Kidney tubule cell (primary cell): ENCODE measurements at places on chromosomes 5 and 9.
A peak's percentile ranks its signal among the peaks of the same experiment; 100 is the strongest.

GRCh38 chr9:134297083-134297410 is 29.2 kb upstream of the RXRA start:
- no peak for DNase-seq

- no peak for DNase-seq
Observed at GRCh38 chr9:95446984-95447383, 69.8 kb downstream of the PTCH1 start.

- no peak for DNase-seq
Observed at GRCh38 chr9:21969951-21970799, 24.0 kb downstream of the CDKN2A start.

DNA sequence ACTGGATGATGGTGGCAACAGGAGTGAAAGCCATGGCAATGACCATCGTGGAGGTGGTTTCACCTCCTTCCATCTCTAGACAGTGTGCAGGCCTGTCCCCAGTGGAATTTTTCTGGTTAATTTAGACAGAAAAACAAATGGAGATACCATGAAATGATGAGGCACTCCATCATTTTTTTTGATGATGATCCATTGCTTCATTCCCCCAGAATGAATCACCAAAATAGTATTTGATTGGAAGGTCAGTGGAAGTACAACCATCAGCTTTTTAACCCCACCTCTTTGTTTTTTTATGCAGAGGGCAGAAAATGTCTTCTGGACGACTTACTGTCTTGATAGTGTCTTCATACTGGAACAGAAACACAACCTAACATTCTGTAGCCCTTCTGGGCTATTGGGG is 42.6 kb upstream of the ADRA1B start:
- DNase-seq = peak; percentile 54

DNA sequence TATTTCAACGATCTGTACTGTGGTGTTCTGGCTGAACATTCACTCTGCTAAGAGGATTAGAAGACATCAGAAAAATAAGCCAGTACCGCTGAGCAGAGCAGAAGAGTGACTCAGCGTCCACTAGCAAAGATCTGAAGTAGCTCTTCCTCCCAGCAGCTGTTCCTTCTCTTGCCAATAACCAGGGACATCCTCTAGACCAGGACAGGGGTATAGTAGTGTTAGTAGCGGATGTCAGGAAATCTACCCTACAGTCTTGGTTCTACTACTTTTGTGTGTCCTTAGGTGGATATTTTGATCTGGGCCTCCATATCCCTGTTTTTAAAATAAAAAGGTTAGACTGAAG is 103.6 kb downstream of the TSSK1B start:
- peak; percentile 33 for DNase-seq

DNA sequence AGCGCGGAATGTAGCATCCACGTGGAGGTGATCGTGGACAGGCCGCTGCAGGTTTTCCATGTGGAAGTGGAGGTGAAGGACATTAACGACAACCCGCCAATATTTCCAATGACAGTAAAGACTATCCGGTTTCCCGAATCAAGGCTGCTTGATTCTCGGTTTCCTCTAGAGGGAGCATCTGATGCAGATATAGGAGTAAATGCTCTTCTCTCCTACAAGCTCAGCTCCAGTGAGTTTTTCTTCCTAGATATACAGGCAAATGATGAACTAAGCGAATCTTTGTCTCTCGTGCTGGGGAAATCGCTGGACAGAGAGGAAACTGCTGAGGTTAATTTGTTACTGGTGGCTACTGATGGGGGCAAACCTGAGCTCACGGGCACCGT is 598 bp downstream of the PCDHA2 start:
- DNase-seq = peak; percentile 27

DNA sequence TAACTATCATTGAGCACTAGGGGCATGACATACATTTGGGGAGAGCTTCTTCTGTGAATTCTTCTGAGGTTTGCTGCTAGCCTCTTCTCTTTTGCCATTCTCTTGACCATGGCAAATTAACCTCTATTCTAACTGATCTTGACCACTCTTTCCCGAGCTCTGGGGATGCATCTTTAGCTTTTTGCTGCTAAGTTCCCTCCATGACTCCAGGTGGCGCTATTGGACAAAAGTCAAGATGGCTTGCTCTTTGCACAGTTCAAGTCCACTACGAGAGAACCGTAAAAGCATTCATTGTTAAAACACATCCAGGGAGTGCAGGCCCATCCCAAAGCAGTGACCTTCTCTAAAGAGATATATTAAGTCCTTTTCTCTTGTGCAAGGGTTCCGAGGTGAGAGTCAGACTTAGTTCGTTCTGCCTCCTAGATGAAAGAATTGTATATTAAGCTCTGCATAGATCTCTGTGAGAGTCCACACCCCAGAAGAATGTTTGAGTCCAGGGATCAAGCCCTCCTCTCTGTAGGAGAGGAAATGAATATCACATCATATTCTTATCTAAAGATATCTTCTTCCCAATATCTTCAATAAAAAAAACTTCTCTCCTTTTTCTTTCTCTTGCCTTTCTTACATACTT is 1152.9 kb upstream of the CDH6 start:
- DNase-seq = peak; percentile 63

DNA sequence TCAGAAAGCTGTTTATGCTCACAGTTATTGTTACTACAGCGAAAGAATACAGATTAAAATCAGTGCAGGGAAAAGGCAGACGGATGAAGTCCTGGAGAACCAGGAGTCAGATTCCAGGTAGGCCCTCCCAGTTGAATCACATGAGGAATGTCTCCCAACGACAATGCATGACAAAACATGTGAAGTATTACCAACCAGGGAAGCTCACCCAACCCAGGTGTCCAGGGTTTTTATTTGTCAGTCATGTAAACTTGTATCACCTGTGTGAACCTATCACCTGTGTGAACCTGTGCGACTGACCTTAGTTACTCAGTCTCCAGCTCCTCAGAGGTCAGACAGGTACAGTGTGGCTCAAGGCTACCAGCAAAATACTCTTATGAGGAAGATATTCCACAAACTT is 63.9 kb downstream of the KIAA1958 start:
- peak; percentile 62 for DNase-seq

- peak; percentile 76 for DNase-seq
Observed at GRCh38 chr9:133075925-133076630, 14.3 kb downstream of the CEL start.

DNA sequence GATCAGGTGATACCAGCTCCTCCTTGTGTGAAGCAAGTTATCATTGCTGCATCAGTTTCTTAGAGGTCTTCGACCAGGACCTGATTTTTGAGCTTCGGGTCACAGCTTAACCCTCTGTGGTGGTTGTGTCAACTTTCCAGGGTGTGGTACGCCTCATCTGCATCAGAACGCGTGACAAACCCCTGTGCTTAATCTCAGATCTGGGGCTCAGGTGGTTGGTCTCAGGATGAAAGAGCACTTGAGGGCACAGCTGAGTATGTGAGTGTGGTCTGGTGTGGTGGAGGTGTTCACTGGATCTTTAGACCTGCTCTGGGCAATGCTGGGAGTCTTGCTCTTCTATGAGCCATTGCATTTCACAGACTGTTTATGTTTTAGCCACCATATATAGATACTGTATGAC is 64.1 kb downstream of the OSTF1 start:
- no peak for DNase-seq

GRCh38 chr9:91117959-91118703 is 243.6 kb downstream of the AUH start:
- peak; percentile 70 for DNase-seq

DNA sequence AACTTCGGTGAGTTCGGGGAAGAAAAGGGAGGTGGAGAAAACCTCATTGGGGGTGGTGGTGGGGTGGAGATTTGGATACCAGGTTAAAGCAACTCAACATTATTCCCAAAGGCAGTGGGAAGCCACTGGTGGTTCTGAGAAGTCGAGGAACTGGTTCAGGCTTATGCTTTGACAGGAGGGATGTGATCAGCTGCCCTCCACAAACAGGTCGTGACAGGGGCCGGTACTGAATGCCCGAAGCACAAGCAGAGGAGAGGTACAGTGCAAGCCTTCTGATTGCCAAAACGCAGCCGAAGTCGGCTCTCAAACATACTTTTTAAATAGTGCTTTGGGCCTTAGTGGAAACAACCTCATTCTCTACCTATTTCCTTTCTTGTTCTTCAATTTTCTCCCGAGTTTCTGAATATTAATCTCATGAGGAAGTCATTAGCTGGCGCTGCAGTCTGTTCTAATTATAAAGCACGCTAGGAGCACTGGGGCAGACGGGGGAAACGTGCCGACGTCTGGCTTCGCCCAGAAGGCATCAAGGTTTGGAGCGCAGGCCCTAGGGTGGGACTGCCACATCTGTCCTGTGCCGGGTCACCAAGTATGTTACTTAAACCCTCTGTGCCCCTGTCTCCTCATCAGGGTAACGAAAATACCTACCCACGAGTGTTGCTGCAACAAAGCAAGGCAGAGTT is 27.3 kb downstream of the SHB start:
- DNase-seq = no peak

- peak; percentile 62 for DNase-seq
Observed at GRCh38 chr5:72108202-72109061, 1.2 kb downstream of the MAP1B start.

DNA sequence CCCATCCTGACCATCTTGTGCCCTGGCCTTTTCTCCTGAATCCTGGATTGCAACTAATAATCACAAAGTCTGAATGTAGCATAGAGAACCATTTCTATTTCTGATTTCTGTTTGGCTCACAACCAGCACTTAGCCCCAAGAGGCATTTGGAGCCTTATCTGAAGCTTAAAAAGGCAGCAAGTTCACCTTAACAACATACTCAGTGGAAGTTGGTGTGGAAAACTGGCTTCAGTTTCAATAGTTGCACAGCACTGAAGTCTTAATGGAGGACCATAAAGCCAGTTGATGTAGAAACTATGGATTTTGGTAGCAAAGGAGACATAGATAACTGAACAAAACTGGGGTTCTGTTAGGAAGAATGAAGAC is 574.1 kb downstream of the PSAT1 start:
- DNase-seq = no peak

- DNase-seq = no peak
Observed at GRCh38 chr5:34666392-34667080, 10.4 kb downstream of the RAI14 start.

DNA sequence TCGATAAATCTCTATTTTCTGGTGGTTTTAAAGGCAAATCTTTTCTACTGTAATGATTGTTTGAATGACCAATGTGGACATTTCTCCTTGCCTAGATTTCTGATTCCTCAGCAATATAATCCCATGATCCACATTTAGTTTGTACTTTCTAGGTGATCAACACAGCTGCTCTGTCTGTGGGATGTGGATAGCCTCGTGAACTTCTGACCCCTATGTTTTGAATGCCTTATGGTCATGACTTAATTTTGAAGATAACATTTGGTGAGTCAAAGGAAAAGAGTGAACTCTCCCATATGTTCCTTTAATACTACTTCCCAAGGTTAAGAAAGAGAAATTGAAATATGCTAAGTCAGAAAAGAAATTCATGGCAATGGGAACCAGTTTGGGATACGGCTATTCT is 147.5 kb downstream of the CAVIN4 start:
- no peak for DNase-seq

- DNase-seq = peak; percentile 78
Observed at GRCh38 chr5:13957032-13957645, 12.7 kb upstream of the DNAH5 start.

DNA sequence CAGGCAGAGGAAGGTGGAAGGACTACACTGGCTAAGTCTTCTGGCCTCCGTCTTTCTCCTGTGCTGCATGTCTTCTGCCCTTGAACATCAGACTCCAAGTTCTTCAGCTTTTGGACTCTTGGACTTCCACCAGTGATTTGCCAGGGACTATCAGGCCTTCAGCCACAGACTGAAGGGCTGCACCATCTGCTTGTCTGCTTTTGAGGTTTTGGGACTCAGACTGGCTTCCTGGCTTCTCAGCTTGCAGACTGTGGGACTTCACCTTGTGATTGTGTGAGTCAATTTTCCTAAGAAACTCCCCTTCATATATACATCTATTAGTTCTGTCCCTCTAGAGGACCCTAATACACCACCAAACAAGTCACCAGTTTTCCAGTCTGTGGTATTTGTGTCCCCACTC is 9.7 kb upstream of the ANKDD1B start:
- DNase-seq = no peak

DNA sequence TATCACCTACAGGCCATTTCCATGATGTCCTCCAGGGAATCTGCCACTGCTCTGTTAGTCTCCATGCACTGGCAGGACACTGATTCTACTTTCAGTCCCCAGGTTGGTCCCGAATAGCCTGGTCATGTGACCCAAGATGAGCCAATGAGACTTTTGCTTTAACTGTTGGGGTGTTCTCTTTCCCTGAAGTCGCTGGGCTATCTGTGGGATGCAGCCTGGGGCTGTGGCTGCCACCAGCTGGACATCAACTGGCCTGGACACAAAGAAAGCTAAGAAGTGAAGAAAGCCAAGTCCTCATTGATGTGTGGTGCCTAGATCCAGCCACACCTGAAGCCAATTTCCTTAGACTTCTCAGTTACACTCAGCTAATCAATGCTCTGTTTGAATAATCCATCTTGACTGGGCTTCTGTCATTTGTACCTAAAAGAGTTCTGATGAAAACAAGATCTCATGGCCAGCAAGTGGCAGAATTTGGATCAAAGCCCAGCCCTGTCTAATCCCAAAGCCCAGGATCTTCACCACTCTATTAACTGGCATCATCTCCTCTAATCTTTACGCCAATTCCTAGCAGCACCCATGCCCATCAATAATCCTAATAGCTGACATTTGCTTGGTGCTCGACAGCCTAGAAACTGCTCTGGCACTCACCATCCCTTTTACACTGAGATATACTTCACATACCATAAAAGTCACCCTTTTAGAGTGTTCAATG is 37.0 kb downstream of the SH3PXD2B start:
- DNase-seq = no peak

- DNase-seq = peak; percentile 49
Observed at GRCh38 chr5:143061161-143061945, 291.2 kb downstream of the ARHGAP26 start.

GRCh38 chr5:172322028-172322965 is 38.7 kb upstream of the UBTD2 start:
- peak; percentile 82 for DNase-seq

DNA sequence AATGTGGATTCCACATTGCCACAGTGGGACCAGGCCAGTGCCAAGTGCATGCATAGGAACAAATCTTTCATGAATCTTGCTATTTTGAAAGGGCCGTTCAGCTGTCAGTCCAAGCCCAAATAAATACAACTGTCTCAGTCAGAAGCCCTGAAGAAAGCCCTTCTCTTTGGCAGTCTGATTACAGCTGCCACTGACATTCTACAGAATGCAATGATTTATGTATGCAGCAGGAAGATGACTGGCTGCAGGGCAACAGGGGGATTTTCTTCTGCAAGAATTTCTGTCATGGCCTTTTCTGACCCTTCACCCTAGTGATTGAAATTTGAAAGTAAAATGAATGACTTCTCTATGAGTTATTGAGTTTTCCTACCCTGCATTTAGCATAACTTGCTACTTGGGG is 86.7 kb upstream of the FER start:
- no peak for DNase-seq

DNA sequence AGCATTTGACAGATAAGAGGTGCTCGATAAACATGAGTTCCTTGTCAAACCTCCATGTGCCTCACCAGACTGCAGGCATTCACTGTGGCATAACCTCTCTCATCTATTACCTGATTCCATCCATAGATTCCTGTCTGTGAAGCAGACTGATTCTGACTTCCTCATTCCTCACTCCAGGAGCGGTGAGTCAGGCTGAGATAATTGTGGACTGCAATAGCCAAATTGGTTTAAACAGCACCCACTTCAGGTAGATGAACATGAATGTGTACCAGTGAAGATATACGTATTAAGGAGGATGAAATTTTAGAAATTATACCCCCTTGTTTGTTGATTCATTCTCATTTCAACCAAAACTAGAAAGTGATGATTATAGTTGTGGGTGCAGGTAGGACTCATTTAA is 391.2 kb downstream of the HINT1 start:
- DNase-seq = peak; percentile 89
